Erythroblast (primary cell): ENCODE measurements at places on chromosomes 4 and X.

GRCh38 chr4:23930750-23931488 lies 41.1 kb upstream of the PPARGC1A start:
- no peak for DNase-seq

GRCh38 chr4:45094684-45095083 lies 368.3 kb upstream of the GNPDA2 start:
- no peak for DNase-seq

DNA sequence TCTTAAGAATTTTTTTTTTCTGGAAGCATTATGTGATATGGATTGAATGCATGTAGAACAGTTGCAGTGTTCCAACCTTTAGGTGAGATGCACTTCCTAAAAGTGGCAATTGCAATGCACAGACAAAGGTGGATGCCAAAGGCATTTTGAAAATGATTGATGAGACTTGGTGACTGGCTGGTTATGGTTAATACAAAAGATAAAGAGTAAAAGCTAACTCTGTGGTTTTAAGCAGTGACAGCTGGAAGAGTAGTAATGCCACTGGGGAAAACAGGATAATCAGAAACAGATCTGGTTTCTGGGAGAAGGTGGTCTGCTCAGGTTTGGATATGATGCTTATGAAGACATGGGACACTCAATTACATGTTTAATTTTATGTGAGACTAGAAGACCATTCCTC lies 345.6 kb downstream of the RPA4 start:
- no peak for DNase-seq

DNA sequence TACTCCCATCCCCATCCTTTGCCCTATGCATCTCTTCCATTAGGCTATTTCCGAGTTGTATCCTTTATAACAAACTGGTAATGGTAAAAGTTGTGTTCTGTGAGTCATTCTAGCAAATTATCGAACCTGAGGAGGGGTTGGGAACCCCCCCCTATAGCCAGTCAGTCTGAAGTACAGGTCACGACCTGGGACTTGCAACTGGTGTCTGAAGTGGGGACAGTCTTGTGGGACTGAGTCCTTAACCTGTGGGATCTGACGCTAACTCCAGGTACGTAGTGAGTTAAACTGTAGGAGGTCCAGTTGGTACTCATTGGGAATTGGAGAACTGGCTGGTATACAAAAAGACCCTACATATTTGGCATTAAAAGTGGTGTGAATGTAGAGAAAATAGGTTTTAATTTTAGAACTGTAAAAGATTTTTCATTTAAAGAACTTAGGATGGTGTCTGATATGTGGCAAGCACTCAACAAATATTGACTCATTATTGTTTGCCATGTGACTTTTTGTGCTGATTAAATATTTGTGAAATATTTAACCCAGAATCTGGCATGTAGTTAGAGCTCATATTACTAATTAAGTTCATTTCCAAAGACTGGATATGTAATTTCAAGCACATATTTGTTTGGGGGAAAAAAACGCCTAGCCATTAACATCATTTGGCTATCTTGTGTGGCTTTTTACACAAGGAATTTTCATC lies 50.7 kb downstream of the CHST7 start:
- DNase-seq = no peak
